ENCODE measurements at places on chromosomes 1 and 21.
A peak's percentile ranks its signal among the peaks of the same experiment; 100 is the strongest.

DNA sequence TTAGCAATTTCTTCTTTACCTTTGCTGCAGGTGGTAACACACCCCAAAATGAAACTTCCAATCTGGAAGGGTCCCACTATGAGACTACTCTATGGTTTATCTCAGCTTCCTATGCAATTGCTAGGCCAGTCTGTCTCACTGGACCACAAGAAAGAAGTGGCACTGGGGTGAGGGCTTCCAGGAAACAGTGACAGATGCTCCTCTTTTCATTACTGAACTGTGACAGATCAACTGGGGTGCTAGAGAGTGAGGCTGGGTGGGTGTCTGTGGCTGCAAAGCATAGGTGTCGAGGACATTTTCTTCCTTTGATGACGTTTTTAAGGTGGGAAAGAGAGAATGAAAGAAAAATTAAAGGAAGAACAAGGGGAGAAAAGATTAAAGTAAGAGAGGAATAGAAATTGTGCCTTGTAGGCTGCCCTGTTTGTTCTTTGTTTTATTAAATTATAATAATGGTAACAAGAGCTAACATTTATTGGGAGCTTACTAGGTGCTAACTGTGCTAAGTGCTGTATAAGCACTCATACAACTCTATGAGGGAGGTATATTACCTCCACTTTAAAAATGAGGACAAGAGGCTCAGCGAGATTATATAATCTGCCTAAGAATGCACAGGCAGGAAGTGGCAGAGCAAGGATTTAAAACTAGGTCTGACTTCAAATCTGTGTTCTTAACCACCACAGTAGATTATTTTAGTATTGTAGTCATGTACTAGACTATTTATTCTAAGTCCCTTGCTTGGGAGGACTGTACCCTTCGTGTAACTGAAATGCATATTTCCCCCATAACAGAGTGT, 27.8 kb upstream of the DMRTA2 start:
- no peak for DNase-seq

DNA sequence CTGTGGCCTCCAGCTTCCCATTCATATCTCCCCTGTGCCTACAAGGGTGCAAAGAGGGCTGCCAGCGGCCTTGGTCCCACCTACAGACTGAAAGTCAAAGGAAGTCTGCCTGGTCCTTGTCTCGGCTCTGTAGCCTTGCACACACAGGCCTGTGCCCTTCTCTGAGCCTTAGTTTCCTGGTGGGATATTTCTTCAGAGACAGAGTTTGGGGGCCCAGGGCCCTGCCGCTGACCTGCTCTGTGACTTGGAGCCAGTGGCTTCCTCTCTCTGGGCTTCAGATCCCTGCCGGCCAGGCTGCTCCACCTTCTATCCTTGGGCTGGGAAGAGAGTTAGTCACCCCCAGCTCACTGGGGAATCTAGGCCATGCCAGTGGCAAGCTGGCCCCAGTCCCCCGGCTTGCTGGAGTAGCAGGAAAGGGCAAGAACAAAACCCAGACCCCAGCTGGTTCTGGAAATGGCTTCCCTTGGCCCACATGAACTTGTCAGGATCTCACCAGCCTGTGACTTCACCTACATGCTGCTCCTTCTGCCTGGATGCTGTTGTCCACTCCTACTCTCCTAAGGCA, 1.0 kb upstream of the TMEM61 start:
- DNase-seq, result no peak

- no peak for DNase-seq
Observed at GRCh38 chr1:31400393-31400792, 12.6 kb upstream of the SERINC2 start.

DNA sequence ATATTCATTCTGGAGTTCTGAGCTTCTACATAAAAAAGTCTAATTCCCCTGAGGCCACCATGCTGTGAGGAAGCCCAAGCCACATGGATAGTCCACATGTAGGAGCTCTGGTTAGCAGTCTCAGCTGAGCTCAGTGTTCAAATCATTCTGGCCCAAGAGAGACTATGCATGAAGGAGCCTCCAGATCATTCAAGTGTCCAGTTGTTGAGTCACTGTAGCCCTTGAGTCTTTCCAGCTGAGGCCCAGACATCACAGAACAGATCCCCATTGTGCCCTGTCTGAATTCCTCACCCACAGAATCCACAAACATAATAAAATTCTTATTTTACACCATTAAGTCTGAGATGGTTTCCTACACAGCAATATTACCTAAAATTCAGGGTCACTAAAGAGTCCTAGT, 107.0 kb upstream of the NGF start:
- DNase-seq, result no peak

DNA sequence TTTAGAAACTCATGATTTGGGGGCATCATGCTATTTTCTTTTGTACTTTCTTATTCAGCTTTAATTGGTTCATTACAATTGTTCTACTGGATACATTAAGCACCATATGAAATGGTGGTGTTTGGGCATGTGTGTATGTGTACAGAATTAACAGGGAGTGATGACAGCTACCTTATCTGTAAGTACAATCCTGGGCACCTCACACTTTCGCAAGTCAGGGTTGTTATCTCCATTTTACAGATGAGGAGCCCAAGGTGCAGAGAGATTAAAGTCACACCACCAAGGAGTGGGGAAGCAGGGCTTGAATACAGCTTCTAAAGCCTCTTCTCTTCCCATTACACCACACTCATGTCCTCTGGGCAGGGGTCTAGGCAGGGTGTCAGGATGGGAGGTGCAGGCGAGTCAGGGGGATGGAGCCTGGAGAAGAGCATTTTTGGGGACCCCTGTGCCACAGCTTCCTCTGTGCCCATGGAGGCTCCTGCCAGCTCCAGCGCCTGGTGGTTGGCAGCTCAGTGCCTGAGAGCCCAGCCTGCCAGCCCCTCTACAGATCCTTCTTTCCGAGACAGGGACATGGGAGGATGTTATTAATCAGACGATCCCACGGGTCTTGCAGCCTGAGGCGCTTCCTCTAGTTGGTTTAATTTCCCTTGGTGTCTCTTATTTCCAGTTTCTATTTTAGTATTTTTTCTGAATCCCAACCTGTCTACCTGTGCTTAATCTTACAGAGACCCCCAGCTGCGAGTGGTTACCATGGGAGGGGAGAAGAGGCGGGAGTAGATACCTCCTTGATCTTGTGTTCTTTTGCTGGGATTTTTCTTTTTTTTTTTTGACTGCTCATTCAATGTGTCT, 126.2 kb upstream of the CD34 start:
- DNase-seq, result no peak

GRCh38 chr1:6157528-6158174, 22.5 kb downstream of the CHD5 start:
- DNase-seq, result peak; percentile 31

DNA sequence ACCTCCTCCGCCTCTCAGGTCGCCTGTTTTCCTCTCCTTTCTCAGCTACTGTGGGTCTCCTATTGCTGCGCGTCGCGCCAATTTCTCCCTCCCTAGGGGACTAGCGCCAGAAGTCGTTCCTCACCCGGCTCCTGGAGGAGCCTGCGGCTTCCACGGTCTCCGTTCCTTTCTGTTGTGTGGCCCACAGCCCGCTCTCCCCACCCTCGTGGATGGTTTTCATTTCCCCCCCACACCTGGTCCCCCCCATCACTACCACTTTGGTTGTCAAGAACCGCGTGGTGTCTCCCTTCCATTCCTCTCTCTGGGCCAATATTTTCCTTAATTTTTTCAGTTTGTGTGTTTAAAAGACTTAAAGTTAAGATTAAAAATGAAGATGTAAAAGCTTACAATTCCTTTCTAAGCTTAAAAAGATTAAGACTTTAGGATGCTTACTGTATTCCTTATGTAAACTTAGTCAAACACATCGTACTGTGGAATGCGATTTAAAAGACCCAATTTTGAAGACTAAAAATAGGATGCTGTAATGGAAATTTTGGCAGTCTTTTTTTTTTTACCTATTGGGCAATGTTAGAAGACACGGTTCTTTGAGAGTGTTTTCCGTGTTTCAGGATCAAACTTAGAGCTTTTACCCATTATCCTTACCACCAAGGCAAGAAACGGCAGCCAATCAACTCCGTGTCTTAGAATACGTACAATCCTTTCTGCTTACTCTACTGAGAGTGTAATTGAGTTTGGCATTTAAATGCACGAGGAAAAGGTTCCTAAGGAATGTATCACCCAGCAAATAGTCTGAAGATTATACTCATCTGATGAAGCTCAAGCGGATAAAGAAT, 773 bp downstream of the CNST start:
- DNase-seq, result no peak

DNA sequence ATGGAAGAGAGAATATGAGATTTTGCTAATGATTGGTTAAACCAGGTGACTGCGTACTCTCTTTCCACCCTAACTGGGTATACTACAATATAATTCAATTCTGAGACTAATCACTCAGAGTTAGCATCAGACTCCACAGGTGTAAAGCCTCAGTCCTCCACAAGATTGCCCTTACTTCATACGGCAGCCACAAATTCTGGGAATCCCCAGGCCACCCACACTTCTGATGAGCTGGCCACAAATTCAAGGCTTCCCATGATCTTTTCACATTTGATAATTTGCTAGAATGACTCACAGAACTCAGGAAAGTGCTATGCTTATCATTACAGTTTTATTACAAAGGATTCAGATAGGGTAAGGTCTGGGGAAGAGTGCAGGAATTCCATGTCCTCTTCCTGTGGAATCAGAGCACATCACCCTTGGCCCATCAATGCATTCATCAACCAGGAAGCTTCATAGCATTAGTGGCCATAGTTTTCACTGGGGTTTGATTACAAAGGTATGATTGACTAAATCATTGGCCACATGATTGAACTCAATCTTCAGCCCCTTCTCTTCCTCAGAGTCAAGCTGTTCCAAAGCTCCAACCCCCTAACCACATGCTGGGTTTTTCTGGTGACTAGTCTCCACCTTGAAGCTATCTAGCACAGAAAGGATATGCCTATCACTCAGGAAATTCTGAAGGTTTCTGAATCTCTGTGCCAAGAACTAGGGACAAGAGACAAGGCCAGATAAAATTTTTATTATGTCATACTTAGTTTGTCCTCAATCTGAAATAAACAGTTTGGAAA, 131.7 kb downstream of the HHIPL2 start:
- DNase-seq, result no peak

GRCh38 chr1:154943649-154944400, 7.3 kb upstream of the PMVK start:
- DNase-seq, result no peak

DNA sequence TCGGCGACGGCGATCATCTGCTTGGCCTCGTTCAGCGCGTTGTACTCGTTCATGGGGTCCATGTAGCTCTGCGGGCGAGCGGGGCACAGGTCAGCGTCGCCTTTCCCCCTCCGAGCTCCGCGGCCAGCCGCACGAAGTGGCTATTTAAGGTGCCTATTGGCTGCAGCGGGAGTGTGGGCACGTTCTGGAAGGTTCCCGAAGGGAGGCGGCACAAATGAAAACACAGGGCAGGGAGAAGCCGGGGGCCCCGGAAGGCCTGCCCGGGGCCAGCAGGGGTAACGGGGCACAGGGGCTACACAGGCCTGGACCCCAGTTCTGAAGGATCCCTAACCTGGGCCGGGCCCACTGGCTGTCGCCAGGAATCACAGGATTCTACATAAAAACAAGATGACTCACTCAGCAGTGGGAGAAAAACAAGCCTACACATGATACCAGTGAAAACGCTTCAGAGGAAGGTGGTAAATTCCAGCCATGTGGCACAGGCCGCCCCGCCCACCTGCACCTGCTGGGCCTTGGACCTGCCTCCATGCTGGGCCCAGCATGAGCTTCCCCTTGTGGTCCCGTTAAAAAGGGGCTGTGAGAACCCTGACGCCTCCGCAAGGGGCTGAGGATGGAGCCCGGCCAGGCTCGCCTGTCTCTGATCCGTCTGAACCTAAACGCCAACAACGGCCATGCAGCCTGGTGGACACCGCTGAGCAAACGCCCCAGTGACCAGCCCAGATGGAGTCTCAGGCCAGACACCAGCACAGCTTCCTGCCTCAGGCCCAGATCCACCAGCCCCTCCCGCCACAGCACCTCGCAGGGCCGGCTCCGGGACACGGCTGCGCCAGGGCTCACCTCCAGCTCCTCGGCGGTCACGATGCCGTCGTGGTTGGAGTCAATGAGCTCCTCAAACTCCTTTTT, 3.9 kb upstream of the TNFRSF4 start:
- DNase-seq, result no peak

DNA sequence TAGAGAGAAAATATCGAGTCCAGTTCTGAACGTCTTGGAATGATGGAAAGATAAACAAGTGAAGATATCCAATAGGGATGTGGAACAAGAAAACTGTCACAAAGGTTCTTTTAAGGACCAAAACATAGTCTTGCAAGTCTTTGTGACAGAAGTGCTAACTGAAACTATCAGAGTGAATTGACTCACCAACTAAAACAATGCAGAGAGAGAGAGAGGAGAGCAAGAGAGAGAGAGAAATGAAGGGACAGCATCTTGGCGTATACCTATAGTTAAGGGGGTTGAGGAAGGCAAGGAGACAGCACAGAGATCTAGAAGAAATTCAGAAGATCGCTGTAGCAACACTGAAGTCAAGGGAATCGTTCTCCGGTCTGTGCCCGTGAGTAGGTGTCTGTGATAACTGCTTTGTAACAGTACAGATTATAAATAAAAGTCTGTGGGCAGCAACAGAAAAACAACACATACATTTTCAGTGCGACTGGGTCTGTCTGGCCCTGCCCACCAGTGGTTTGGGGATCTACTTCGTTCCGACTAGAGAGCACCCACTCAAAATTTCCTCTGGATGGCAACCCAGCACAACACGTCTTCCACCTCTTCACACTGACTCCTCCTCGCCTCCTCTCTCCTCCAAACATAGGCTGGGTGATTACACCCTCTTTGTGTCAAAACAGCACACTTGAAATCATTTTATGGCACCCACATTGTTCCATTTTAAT, 4.8 kb upstream of the COA6 start:
- no peak for DNase-seq

GRCh38 chr1:157231846-157232525, 93.8 kb upstream of the ETV3 start:
- no peak for DNase-seq

DNA sequence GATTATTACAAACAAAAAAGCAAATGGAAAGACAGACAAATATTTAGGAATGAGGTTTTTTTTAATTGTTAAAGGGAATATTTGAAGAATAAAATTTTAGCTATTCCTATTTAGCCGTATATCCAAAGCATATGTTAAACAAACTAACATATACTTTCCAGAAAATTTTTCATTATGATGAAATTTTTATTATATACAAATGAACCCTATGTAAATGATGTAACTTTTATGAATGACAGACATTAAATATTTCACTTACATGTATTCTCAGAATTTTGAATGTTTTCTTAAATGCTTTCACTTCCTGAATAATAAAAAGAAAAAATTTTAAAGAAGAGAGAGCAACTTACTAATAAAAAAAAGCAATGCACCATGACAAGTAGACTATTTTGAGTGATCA, 15.8 kb downstream of the LHX9 start:
- DNase-seq, result no peak

- DNase-seq, result no peak
Observed at GRCh38 chr1:19366599-19367536, 54.7 kb downstream of the SLC66A1 start.

DNA sequence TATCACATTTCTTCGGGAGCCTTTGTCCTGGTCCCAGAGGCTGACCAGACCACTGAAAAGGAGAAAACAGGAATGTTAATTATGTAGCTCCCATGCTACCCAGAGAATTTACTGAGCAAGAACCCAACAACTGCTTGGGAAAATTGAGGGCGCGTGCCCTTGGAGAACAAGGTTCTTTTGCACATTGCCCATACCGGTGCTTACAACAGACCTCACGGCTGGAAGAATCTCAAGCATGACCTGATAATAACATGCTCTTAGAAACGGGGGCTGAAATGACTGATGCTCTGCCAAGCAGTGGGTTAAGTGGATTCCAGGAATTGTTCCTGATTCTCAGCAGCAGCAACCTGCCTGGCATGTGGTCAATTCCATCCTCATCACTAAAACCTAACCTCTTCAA, 49.3 kb upstream of the AJAP1 start:
- no peak for DNase-seq

- DNase-seq, result no peak
Observed at GRCh38 chr1:119636491-119637089, 11.5 kb downstream of the ZNF697 start.

All from NCI-H774 (cell line).